ENCODE measurements at places on chromosomes 5 and 9.
A peak's percentile ranks its signal among the peaks of the same experiment; 100 is the strongest.

GRCh38 chr5:29414681-29415080, 1778.8 kb upstream of the CDH6 start:
- DNase-seq, result no peak

- no peak for DNase-seq
These were observed 194.1 kb downstream of the CACNA1B start for GRCh38 chr9:138071731-138072130.

DNA sequence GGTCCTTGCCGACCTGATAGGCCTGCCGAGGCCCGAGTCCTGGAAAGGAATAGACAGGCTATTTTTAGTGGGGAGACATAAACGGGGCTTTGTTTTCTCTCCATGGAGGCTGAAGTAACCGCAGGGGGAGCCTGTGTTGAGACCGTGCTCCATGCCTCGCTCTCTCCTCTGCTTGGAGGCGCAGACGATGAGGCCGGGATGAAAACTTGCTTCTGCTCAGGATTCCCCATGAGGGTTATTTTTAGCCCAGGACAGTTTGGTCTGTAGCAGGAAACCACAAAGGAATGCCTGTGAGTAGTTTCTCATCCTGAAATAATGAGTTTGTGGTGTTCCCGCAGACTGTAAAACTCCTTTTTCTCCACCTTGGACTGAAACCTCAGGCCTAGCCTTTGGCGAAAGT, 81.9 kb upstream of the RARS1 start:
- no peak for DNase-seq

DNA sequence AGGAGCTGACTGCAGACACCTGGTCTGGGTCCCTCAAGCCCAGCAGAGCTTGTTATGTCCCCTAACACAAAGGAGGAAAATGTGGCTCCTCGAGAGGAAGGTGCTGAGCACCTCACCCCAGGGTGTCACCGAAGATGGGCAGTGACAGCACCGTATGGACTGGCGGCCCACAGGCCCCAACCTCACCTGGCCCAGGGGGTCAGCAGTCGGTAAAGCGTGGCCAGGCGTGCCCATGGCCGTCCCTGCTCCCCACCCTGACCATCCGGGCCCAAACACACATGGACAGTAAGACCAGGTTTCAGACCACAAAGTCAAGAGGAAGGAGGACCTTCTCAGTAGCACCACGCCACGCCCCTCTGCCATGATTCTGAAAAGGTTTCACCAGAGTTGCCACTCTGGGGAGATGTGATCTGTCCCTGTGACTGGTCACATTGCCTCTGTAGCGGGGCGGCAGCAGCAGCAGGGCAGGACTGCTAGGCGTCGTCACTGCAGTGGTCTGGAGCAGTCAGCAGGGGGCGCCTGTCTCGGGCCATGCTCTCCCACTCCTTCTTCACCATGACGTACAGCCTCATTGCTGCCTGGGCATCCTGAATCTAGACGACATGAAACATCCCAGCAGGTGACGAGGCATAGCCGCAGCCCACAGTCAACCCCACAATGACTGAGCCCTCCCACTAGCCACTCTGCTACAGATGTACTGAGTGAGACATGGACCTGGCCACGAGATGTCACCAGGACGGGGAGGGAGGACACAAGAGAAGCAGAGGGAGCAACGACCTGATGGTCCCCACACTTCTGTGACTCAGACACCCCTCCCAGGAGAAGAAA, 11.1 kb downstream of the REXO4 start:
- DNase-seq, result no peak

DNA sequence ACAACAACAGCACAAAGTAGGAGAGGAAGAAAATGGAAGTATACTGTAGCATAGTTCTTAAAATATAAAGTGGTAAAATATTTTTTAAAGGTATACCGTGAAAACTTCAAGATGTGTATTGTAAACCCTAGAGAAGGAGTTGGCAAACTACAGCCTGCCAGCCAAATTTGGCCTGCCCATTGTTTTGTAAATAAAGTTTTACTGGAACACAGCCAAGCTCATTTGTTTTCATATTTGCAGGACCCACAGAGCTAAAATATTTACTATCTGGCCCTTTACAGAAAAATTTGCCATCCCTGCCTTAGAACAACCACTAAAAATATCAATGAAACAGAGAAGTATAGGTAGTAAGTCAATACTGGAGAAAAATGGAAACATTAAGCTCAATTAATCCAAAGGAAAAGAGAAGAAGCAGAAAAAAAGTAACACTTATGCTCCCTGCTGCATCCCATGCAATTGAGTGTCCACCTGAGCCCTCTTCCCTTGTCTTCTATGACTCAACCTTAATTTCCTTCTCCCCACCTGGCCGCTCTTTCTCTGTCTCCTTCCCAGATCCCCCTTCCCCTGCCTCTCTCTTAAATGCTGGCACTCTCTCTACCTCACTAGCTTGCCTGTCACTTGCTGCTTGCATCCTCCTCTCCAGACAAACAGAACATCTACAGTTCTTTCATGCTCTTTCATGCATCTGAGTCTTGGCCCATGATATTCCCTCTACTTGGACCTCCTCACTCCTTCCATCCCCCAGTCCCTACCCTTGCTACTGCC, 50.6 kb upstream of the FER start:
- DNase-seq, result no peak

DNA sequence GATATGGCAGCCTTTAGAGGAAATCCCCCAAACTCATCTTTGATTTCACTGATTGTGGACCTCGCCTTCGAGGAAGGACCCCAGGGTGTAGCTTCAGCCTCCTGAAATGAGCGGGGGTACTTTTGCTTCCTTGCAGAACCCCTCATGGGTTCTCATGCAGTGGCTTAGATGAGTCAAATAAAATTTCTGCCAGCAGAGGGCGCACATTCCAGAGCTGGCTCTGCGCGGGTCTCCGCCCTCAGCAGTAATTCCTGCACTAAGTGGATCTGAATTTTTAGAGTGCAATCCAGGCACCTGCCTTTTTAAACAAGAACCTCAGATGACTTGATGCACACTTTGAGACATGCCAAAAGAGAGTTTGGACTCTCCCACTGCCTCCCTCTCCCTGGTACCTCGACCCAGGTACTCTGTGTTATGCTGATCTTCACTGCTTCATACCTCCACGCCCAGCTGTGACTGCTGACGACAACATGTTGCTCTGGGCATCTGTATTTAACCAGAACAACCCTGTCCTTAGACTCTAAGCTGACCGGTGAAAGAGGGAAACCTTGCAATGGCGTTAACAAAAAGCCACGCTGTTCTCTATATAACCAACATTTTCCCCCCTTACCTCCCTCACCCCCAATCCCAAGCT, 7.3 kb downstream of the EGFLAM start:
- peak; percentile 7 for DNase-seq

DNA sequence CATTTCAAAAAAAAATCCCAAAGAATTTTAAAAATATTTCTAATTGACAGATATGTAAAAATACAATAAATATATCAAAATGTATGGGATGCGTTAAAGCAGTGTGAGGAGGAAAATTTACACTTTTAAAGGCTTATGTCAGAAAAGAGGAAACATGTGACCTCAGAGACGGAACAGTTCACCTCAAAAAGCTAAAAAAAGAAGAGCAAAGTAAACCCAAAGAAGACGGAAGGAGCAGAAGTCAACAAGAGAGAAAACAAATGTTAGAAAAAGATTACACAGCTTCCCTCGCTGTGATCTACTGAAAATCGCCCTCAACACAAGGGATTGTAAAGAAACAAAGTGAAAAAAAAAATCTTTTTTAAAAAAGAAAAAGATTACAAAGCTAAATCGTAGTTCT, 186.9 kb downstream of the AUH start:
- no peak for DNase-seq

- no peak for DNase-seq
These were observed 122.4 kb upstream of the C6 start for GRCh38 chr5:41335596-41336181.

DNA sequence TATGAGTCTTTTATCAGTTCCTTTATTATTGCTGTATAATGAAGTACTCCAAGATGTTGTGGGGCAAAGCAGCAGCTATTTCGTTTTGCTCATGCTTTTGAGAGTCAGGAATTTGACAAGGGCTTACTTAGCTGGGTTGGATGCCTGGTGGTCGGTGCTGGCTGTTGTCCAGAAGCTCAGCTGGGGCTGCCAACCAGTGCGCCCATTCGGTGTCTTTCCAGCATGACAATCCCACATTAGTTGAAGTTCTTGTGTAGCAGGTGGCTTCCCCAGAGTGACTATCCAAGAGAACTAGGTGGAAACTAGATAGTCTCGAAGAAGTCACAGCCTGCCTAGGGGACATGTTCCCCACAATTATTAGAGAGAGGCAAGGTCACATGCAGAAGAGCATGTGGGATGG, 3.4 kb upstream of the FLT4 start:
- DNase-seq, result no peak

DNA sequence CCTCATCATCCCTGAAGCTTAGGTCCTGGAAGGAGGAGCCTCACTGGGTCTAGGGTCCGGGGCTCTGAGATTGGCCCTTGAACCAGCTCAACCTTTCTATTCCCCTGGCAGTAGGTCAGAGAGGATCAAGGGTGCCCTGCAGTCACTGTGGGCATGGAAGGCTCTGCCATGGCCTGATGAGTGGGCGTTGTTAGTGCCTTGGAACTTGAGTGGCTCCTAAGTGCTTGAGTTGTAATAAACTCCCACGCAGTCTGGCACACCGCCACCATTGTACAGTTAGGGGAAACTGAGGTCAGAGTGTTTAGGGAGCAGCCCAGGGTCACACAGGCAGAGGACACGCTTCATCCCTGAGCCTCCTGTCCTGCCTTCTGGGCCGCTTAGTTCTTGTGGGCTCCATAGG, 10.4 kb upstream of the SYNPO start:
- no peak for DNase-seq

- no peak for DNase-seq
These were observed 23.6 kb downstream of the OLFML2A start for GRCh38 chr9:124800306-124801259.

DNA sequence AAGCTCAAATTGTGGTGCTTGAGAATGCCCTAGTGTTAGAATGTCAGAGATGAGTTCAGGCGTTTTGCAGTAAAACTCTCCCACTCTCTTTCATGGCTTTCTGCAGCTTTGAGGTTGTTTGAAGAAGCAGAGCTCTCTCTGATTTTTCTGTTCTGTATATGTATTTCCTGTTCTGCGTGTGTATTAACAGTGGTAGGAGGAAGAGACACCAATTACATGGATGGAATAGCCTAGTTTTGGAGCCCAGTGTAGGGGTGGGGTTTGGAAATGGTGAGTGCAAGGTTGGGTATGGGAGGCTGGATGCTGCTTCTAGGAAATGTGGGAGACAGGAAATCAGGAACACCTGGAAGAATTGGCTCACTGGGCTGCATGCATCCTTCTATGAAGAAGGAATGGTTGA, 12.4 kb downstream of the LARP1 start:
- no peak for DNase-seq

GRCh38 chr9:97848215-97848479, 4.9 kb upstream of the FOXE1 start:
- no peak for DNase-seq

GRCh38 chr5:169595172-169595820, 11.7 kb downstream of the SPDL1 start:
- DNase-seq, result no peak

DNA sequence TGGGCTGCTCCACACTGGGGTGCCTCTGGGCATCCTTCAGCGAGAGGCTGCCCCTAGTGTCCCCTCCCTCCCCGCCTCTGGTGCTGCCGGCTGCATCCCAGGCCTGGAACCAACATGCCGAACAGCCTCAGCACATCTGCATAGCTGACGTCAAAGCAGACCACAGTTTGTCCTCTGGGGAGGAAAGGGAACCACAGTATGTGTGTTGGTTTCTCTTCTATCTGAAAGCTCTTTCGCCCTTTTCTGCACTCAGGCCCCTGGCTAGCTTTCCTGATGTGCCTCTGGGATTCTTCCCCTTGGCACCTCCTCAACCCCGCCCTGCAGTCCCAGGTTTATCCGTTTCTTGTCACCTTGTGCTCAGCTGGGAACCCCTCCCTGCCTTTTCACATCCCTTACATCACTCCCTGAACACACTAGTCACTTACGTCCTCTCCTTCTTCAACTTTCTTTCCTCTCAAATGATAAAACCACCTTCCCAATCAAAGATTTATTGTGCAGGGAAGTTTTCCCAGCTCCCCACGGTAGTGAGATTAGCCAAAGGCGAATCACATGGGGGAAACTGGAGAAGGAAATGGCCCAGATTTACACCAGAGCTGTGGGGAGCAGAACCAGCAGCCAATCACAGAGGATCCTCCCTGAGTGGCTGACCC, 35.5 kb upstream of the B4GALT1 start:
- no peak for DNase-seq

DNA sequence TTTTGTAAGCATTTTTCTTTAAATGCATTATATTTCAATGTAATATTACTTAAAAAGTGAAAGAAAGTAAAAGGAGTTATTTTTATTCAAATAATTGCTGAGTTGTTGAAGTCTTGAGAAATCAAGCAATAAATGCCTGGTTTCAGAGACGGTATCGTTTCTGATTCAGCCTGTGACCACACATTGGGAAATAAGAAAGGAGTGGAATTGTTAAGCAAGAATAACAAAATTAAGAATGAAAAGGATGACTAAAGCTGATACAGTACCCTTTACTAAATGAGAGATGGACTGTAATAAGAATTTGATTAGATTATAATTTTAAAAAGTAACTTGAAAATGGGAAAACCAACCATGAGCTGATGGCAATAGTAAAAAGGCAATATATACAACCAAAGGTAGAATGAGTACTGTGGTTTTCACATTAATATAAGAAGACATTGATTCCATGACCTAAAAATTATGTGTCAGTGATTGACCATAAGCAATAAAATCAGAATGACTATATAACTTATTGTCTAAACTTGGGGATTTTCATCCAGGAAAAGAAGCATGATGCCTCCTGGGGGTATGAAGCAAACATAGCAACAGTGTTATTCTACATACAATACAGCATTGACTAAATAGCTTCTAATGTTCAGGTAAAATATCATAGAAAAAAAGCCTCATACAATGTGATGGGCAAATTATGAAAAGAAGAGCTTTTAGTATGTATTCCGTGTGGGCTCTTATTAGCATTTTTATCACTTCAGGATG, 101.9 kb upstream of the PRDM9 start:
- no peak for DNase-seq

DNA sequence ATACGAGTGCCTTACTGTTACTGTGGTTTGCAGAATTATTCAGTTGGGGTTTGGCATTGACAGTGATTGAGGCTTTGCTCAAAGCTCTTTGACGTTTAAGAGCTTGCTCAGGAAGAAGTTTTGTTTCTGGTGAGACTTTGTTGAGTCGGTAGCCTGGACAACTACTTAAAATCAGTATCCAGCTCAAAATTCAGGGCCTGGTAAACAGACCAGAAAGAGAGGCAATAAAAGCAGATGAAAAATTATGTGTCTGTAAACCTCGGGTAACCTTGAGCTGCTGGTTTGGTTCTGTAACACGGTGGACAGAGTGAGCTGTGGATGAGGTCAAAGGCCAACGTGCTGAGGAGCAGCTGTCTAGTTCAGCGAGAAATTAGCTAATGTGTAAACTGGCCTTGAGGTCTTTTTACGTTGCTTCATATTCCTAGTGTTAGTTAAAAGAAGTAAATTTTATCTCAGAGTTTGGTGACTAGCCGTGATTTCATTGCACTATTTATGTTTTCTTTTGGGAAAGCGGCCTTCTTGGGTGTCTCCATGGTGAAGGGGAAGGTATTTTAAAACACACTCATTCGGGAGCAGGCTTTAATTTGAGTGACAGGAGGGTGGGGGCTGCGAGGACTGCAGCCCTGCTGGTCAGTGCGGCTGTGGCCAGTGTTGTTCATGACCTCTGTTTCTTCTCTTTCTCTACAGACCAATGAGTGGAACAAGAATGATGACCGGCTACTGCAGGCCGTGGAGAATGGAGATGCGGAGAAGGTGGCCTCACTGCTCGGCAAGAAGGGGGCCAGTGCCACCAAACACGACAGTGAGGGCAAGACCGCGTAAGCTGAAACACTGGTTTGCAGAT, 82.0 kb upstream of the TTC23L start:
- no peak for DNase-seq

- DNase-seq, result no peak
These were observed 25.7 kb downstream of the SYK start for GRCh38 chr9:90827181-90827871.
